Left lobe of liver (tissue), 2 donors: ENCODE measurements at places on chromosomes 7 and 10. TPM values are rescaled to one million over a fixed set of nuclear protein-coding genes. Genes with fewer than 3 reads are reported as not detected.

DNA sequence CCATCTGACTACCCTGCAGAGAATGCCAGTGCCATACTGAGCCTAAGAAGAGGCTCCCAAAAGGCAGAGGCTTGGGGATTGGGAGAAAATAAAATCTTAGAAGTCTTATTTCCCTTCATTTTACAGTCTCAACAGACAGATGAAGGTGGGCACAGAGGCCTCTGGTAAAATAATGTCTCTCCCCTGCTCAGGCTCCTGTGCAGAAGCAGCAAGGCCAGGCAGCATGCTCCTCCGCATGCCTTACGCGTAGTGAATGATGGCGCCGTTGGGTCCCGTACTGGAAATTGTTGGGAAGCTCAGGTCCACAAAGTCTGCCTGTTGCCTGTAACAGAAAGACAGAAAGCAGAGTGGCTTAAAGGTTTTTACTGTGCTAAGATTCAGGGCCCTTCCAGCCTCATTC is 45.8 kb downstream of the XPNPEP1 start:
- DNase-seq = no peak

GRCh38 chr10:100927266-100927665 is 14.5 kb downstream of the SLF2 start:
- no peak for DNase-seq

GRCh38 chr10:8026349-8027259 is 27.9 kb upstream of the GATA3 start:
- DNase-seq = no peak

GRCh38 chr10:82564353-82565196 is 689.6 kb downstream of the NRG3 start:
- no peak for DNase-seq

- DNase-seq = no peak
Measured at GRCh38 chr10:96309628-96310320, 5.5 kb downstream of the DNTT start.

DNA sequence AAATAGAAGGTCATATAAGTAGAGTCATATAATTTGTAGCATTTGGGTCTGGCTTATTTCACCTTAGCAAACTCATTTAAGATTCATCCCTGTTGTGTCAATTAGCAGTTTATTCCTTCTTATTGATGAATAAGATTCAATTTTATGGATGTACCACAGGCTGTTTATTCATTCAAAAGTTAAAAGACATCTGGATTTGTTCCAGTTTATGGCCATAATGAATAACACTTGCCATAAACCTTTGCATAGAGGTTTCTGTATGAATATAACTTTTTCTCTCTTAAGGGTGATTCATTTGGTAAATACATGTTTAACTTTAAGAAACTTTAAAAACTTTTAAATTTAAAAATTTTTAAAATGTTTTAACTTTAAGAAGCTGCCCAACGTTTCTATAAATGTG is 66.4 kb downstream of the CPED1 start:
- DNase-seq = no peak

DNA sequence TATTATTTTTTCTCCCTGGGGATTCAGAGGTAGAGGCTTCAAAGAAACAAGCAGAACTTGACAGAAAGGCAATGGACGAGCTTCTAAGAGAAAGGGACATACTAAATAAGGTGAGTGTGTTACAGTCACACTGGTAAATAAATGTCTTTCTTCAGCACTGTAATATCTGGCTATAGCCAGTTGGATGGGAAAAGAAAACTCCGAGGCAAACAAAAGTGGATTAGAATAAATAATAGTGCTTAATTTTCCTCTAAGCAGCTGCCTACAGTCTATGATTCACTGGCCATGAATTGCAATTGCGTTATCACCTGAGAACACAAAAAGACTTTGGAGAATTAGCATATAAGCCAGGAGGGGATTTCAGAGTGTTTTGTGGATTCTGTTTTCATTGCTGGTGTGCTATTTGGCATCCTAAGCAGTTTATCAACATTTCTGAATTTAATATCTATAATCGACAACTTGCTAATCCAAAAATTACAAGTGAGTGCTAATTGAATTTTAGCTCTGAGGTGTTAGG is 23.2 kb downstream of the CFAP58 start:
- no peak for DNase-seq

- DNase-seq = no peak
Measured at GRCh38 chr10:48467669-48468068, 137.2 kb downstream of the ARHGAP22 start.

DNA sequence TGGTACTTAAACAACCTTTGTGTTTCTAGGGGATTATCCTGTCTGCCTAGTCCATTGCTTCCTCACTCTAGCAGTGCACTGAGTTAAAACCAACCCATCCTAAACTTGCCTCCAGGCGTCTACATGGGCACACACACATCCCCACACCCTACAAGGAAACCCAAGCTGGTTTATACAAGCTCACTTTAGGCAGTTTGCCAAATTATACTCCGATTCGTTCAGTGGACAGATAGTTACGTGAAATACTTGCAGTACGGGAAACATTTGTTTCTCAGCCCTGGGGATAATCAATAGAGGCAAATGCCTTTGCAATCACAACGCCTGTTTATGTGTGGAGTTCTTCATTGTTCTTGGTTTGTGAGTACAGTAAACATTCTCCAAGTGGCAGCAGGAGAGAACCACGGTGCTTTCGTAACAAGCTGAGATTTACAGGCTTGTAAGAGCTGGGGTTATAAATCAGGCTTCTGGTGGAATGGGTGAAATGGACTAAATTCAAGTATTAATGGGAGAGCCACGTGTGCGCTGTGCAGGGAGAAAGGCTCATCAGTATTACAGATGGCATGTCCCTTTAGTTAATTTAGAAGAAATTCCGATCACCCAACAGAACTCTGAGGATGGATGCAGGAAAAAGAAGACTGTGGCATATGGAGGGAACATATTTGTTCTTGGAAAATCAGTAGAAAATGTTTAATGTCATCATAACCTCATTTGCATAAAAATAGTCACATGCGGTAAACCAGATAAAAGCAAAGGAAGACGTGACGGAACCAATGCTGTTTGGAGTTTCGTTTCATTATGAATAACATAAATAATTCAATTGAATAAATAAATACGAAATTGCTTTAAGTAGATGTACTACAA is 217.1 kb downstream of the GALNT17 start:
- DNase-seq = no peak

The FRG2B gene
- not detected for total RNA-seq

The SFTPA1 gene
- total RNA-seq = 4.6 TPM

The MYL10 gene
- total RNA-seq = not detected

The GHRHR gene
- 0.83 TPM for total RNA-seq

The GATA3 gene
- 0.88 TPM for total RNA-seq

The RNLS gene
- total RNA-seq = 10.1 TPM
